ENCODE measurements at places on chromosomes 11 and 22.

DNA sequence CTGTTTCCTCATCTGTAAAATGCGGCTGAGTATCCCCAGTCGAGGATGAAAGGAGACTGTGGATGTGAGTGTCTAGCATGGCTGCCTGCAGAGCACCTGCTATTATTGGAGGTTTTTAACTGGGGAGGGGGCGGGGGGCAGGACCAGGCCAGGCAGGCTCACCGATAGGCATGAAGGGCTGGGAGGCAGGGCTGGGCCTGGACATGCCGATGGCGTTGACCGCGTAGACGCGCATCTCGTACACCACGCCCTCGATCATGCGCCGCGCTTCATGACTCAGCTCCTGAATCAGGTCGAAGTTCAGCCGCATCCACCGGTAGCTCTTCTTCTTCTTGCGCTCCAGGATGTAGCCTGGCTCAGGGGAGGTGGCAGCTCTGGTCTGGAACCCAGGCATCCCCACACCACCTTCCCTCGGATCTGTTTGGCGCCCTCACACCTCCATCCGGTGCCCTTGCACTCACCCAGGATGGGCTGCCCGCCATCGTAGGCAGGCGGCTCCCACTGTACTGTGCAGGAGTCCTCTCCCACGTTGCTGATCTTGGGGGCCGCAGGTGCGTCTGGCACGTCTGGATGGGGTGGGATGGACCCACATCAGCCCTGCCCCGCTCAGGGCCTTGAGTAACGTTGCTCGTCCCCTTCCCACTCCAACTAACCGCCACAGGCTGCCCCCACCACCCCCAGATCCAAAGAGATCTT is 15.1 kb downstream of the MYBPC3 start:
- DNase-seq = no peak

- DNase-seq = no peak
Observed at GRCh38 chr11:86219311-86220193, 25.0 kb upstream of the EED start.

DNA sequence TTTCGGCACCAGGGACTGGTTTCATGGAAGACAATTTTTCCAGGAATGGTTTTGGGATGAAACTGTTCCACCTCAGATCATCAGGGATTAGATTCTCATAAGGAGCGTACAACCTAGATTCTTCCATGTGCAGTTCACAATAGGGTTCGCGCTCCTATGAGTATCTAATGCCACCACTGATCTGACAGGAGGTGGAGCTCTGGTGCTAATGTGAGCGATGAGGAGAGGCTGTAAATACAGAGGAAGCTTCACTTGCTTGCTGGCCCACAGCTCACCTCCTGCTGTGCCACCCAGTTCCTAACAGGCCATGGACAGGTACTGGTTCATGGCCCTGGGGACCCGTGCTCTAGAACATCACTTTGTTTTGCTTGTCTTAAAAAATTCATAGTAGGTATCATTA is 41.8 kb upstream of the AMPD3 start:
- DNase-seq = peak; percentile 53

- DNase-seq = no peak
Observed at GRCh38 chr11:55719608-55720160, 53.6 kb upstream of the OR5D13 start.

- no peak for DNase-seq
Observed at GRCh38 chr22:46958658-46959057, 196.2 kb downstream of the TBC1D22A start.

Measured in NCI-H524 (cell line).